BJ (cell line): ENCODE measurements at places on chromosomes 7 and 10.

DNA sequence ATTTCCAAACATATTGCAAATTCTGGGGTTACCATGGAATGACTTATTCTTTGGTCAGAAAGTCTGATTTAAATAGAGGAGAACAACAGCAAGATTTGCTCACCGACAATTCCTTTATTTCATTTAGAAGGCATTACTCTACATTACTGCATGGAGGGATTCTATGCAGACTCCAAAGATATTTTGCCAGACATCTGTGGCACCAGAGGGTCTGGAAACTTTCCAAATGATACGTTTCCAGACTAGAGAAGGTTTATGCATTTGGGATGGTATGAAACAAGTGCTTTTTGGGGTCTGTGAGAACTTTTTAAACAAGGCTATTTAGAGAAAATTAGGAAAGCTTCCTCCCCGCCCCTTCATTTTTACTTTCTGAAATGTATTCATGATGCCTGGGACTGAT is 125.3 kb downstream of the SAMD9 start:
- no peak for DNase-seq

GRCh38 chr7:22333680-22334141 is 23.2 kb downstream of the RAPGEF5 start:
- DNase-seq = no peak

DNA sequence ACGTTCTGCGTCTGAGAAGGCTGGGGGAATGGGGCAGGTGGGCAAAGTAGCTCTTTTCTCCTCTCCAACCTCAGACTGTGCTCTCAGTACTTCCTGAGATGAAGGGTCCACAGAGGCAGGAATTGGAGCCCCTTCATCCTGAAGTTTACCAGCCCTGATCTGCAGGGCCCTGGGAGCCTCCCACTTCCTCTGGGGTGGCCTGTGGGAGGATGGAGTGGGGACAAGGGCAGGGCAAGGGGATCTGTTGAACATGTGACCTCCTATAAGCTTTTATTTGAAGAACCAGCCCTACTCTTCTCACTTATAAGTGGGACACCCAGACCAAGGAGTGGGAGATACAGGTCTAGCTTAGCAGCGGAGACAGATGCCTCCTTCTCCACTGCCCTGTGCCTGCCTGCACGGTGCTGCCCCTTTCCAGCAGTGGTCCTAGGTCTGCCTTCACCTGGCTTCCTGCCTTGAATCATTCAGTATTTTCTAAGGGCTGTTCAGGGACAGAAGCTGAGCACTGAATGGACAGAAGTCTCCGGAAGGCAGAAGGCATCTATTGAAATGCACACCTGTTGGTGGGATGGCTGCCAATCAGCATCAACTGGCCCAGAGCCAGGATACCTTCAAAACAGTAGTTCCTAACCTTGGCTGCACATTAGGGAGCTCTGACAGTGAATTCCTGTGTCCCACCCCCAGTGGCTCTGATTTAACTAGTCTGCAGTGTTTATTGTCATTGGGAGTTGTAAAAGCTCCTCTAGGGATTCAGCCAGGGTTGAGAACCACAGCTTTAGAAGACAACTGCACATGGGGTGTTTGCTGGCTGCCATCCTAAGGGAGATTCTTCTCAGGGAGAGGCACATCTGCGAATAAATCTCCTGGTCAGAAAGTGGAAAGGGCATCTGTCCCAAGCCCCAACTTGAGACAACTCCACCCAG is 2.7 kb upstream of the ARHGAP22 start:
- no peak for DNase-seq

DNA sequence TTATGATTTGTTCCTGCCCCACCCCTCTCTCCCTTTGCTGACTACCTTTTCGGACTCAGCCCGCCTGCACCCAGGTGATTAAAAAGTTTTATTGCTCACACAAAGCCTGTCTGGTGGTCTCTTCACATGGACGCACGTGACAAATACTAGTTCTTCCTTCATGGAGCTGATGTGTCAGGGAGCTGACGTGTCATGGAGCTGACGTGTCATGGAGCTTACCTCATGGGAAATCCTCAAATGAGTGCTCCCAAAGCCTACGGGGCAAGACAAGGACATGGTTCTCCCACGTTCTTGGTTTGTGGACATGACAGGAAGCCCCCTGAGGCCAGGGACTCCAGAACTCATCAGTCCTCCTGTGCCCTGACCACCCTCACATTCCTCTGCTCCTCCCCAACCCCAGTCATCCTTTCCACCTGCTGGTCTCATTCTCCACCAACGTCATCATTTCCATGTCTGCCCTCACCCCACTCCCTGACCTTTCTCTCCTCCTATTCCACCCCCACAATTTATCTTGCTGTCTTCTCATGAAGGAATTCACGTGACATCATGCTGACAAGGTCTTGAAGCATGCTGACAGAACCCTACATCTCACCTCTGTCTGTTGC is 261.3 kb downstream of the TCERG1L start:
- DNase-seq = no peak

GRCh38 chr7:118214833-118215182 is 9.7 kb upstream of the ANKRD7 start:
- DNase-seq = no peak

DNA sequence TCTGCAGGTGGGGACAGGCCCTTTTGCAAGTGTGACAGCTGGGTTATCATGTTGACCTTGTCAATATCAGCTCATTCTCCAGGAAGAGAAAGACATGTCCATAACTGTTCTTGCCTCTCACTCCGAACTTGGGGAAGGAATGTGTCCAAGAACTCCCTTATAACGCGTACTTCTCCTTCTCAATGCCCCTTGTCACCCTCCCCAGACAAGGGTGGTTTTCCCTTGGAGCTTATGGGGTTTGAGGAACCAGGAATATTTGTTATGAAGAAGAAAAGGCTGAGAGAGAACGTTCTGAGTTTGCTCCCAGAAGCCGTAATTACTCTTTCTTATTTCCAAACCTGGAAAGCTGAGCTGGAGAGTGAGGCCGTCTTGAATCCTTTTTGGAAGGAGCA is 77.4 kb downstream of the MKI67 start:
- DNase-seq = no peak

DNA sequence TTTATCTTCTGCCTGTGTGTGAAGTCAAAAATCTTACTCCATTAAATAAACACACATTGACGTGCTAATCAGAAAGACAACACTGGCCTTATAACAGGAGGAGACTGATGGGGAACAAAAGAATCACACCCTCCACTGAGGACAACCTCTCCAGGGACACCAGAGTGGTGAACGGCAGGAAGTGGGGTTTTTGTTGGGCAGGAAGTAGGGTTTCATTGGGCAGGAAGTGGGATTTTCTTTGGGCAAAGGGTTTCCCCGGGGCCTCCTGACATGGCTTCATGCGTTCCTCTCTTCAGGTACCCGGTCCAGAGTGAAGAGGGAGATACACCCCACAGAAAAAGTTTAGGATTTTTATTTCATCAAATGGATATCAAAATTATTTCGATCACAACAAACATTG is 30.6 kb downstream of the ADARB2 start:
- DNase-seq = no peak

DNA sequence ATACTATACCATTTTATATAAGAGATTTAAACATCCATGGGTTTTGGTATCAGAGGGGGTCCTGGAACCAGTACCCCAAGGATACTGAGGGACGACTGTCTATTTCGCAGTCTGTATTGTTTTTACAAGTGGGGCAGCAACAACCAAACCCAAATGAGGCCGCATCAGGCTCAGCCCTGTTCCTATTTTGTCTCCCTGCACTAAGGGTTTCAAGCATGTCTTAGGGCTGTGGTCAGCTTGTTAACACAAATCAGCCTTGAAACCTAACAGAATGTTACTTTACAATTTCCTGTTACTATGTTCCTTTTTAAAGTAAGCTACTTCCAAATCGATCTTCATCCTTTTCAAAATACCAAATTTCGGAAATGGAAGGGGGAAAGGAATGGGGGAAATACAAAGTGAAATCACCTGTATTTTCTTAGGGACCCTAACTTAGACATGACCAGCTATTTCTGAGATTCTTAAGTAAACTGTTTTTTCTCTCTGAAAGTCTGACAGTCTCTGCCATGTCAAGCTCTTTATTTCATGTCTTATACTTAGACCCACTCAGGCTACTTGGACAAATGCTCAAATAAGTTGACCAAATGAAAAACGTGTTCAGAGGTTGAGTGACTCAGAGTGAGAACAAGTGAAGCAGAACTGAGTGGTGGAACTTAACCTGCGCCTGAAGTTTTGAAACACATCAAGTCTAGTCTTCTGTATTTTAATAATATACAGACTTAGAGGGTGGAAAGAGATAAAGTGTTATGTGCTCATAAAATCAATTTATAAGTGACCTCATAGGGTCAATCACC is 75.8 kb downstream of the C1GALT1 start:
- DNase-seq = no peak

DNA sequence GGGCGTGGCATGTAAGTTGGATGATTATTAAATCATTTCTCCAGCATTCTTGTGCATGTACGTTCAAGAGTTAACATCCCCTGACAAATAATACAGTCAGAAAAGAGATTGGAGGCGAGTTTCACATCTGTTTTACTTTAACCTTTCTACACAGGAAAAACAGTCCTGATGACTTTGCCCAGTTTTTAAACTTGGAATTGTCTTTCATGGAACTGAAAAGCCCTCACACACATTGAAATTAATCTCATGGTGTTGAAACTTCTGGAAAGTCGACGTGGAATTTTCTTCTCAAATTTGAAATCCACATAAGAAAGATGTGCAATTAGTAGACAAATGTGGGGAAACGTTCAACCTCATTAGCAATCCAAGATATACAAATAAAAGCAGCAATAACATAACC is 31.2 kb upstream of the ZNF438 start:
- DNase-seq = no peak

DNA sequence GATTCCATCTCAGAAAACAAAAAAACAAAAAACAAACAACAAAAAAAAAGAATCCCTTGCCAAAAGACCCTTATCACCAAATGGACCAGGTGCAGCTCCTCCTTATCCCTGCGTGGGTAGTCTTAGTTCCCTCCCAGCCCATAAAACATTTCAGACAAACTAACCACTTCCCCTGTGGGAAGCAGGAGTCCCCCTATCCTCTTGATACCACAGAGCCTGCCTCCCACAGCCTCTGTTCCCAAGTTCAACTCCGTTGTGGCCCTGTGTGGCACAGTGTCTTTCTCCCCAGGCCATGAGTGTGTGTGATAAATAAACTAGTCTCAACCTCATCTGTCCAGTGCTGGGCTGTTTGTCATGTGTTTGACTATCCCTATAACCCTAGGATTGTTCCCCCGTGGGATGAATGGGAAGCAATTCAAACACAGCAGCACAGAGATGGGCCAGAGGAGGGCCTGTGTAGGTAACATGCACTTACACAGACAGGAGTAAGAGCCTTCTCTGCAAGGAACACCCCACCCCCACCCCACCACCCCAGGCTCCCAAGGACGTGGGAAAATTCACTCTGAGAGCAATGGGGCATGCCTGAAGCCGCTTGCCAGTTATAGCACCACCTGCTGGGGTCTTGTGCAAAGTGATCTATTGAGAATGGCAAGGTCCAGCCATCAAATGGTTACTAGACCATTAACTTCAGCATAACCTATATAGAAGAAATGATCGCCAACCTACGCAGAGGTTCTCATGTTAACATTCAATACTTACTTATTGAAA is 147.1 kb upstream of the GHITM start:
- DNase-seq = no peak

DNA sequence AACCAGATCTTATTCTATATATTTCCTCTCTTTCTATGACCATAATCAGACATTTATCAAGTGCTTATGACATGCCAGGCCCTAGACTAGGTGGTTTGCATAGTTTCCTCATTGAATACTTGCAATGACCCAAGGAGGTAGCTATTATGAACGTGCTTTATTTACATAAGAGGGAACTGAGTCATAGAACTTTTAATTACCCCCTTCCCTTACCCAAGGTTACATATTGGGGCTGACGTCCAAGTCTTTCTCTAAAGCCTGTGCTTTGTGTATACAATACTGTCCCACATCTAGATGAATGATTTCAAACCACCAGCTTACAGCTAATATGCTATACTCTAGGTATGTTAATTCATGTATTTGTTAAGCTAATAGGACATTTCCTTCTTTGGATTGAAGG is 91.9 kb upstream of the NPY start:
- DNase-seq = no peak

DNA sequence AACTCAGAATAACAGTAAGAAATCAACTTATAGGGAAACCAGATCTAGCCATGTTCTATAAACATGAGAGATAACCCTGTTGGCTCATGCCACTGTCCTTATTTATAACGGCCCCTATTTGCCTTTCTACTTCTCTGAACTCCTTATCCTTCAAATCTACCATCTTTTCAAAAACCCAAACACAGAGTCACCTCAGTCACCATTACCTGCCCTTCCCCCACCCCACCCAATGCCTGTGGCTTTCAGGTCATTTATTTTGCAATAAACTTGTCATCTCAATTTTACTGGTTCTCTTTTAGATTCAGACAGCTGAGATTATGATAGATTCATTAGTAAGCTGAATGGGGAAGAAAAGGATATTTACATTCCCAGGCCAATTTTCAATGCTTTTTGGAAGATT is 53.6 kb downstream of the KMT2C start:
- DNase-seq = no peak

DNA sequence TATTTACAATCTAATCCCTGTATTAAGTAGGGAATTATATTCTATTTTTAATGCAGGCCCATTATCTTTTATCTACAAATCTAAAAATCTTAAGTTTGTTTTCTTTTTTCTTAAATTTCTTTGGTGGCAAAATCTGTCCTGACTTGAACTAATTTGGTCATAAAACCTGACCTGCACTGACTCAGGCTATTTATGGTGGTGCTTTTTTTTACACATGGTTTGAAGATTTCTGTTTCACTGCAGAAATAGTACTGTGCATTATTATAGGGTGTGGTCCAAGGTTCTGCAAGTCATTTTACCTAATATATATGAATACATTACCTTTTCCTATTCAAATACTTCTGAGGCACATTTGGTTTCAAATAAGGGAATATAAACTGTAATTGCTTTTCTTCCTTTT is 137.0 kb downstream of the CD36 start:
- DNase-seq = no peak

- no peak for DNase-seq
Observed at GRCh38 chr10:130052193-130052592, 58.4 kb downstream of the C10orf143 start.

DNA sequence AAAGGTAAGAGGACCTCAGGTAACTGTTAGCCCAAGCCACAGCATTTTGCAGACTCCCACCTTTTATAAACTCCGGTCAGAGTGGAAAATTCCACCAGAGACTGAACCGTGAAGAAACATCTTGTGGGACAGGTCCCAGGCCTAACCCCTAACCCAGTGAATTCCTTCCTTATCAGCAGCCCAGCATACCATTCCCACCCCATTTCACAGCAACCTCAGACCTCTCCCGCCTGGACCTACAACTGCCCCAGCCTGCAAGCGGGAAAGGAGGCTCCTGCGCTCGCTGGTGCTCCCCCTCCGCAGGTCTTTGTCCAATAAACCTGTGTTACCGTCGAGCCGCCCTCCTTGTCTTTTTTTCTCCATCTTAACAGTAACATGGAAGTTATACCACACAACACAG is 736.6 kb downstream of the MAGI2 start:
- no peak for DNase-seq

DNA sequence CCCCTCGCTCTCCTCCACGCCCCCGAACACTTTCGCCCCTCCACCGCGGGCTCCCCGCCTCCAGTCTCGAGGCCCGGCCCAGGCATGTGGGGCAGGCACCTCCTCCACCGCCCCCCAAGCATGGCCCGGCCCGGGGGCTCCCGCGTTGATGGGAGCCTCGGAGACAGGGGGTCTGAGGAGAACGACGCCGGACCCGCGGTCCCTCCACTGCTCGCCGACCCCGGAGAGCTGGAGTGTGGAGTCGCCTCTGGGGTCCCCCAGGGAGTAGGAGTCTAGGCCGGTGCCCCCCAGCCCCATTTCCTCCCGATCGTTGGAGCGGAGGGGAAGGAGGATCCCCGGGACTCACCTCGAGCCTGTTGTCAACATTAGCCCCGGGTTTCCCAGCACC is 206 bp downstream of the UPF2 start:
- no peak for DNase-seq

- no peak for DNase-seq
Observed at GRCh38 chr10:26721561-26721960, 24.1 kb downstream of the PDSS1 start.
